ENCODE measurements at places on chromosomes 11 and 22. TPM values are rescaled to one million over a fixed set of nuclear protein-coding genes. Genes with fewer than 3 reads are reported as not detected.

DNA sequence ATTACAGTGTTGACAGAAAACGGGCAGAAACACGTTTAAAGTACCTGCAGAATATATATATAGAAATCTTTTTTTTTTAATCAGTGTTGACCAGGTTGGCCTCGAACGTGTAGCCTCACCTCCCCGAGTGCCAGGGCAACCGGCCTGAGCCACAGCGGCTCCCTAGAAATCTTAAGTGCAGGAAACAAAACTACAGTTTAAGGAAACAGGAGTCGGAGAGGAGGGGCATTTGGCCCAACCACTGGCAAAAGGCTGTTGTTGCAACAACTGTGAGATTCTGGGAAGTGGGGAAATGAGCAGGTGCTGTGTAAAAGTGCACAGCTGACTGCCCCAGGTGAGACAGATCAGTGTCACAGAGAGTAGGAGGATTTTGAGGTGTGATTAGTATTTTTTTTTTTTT, 3.7 kb downstream of the YWHAH start:
- DNase-seq: no peak
- H3K36me3 ChIP-seq: no peaks in the 10 kb centered on the region
- peaks cover 55% of the 10 kb centered on the region for H3K4me1 ChIP-seq
- H3K27ac ChIP-seq: peak overlapping the region; percentile 98

DNA sequence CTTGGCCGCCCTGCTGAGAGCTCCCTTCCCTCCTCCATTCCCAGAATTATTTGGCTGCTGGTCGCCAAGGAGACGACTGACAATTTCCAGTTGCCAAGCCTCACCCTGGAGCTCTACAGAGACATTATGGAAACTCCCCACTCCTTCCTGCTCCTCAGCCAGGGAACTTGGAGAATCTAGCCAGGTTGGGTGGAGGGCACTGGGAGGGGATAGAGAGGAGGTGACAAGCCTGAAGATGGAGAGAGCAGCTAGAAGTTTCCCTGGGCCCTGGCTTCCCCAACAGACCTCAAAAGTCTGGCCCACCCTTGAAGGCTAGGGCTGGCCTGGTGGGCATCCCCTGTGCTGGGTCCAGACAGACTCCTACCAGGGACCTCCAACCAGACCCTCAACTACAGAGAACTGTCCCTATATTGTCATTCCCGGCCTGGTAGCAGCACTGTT, 6.7 kb upstream of the VSIG10L2 start:
- peak overlapping the region; percentile 45 for H3K27ac ChIP-seq
- H3K27me3 ChIP-seq: no peaks in the 10 kb centered on the region
- H3K4me3 ChIP-seq: no peak overlapping the region
- H3K36me3 ChIP-seq: no peaks in the 10 kb centered on the region
- DNase-seq: no peak

GRCh38 chr22:39301926-39302325, 17.5 kb downstream of the RPL3 start:
- no peak for DNase-seq
- no peak overlapping the region for H3K27ac ChIP-seq
- H3K4me3 ChIP-seq: no peak overlapping the region
- H3K4me1 ChIP-seq: peaks cover 17% of the 10 kb centered on the region
- H3K36me3 ChIP-seq: no peaks in the 10 kb centered on the region

DNA sequence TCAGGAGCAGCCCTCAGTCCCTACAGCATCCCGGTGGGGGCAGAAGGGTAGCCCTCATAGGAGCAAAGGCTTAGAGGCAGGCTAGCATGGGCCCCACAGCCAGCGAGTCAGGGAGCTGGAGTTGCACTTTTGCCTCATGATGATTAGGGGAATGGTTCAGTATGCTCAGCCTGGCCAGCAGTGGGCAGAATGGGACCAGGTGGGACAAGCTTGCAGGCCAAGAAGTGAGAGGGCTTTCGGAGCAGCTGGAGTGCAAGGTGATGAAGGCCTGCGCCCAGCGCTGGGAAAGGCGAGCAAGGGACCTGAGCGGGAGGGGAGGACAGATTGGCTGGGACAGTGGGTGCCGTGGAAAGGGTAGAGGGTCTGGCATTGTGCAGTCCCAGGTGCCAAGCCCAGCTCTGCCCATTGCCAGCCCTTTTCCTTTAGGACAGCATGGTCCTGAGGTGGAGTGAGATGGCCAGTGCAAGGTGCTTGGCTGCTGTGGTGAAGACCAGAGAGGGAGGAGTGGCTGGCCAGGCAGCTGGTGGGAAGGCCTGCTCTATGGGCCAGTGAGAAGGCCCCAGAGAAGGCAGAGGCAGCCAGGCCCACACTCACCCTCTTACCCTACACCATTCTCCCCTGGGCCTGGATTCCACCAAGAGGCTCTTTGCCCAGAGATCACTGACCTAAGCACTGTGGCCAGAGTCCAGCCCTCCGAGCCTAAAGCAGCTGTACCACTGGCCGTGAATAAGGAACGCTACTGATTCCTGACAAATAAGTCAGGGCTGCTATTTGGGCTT, 47.9 kb upstream of the SUSD2 start:
- no peaks in the 10 kb centered on the region for H3K27me3 ChIP-seq
- peaks cover 10% of the 10 kb centered on the region for H3K36me3 ChIP-seq
- peak; percentile 75 for DNase-seq
- H3K4me1 ChIP-seq: no peaks in the 10 kb centered on the region
- no peak overlapping the region for H3K4me3 ChIP-seq

DNA sequence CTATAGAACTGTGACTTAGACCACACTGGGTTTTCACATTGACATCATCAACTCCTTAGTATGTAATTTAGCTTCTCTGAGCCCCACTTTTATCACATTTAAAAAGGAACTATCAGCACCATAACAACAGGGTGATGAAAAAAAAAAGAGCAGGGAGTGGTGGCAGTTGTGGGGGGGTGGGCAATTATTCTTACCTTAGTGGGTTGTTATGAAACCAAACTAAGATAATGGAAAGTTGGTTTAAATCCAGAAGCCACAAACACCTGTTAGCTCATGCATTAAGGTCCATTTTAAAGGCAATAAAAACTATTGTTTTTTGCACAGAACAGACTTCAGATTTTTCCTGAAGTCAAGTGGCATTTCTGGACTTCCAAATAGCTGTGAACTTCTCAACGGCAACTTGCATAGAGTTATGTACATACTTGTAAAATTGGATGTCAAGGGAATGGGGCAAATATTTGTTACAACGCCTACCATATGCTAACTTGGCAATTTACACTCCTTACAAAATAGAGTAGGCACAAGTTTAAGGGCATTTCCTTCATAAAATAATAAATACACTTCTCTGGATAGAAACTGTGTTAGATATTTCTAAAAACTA, 793.6 kb downstream of the DLG2 start:
- no peak overlapping the region for H3K27ac ChIP-seq
- H3K36me3 ChIP-seq: no peaks in the 10 kb centered on the region

DNA sequence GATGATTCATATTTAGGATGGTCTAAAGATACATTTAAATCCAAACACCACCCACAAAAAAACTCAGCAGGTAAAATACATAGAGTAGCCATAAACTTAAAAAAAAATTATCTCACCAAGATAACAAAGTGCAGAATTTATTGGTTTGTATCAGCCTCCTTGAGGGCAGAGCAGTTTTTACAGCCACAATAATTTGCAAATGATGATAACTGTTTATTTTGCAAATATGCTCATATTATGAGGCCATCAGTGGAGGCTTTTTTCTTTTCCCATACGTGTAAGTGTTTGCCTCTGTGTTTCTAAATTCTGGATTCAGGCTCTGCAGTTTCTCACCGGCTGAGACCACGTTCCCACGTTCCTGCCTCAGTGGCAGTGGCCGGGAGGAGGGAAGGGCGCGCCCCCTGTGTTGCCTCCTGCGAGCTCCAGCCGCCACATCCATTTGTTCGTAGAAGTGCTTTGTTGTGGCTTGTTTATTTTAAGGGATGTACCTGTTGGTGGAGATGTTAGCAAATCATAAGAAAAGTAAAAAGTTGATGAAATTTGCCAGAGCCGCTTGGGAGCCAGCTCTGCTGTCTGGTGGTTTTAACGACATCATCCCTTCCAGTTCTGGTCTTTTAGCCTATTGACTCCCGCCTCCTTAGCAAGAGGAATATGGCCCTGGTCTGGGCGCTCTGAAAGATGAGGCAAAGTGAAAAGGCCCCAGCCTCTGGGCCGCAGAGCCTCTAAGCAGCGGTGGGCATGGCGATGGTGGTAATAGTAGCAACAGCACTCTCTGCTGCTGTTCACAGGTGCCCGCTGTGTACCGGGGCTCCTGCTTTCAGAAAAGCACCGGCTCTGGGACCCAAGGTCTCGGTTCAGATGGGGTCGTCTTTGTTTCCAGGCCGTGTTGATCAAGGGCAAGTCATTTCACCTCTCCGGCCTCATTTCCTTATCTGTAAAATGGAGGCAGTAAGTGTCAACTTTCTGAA, 66.7 kb upstream of the PPARA start:
- no peaks in the 10 kb centered on the region for H3K27me3 ChIP-seq
- H3K27ac ChIP-seq: peak overlapping the region; percentile 96
- H3K36me3 ChIP-seq: no peaks in the 10 kb centered on the region
- no peaks in the 10 kb centered on the region for H3K4me1 ChIP-seq

NRXN2 gene
- 20.5 TPM for total RNA-seq

- H3K36me3 ChIP-seq: no peaks in the 10 kb centered on the region
- peaks cover 25% of the 10 kb centered on the region for H3K4me1 ChIP-seq
- DNase-seq: no peak
- peak overlapping the region; percentile 75 for H3K4me3 ChIP-seq
- no peaks in the 10 kb centered on the region for H3K27me3 ChIP-seq
Measured at GRCh38 chr11:46846510-46846830, 390 bp upstream of the CKAP5 start.

ELMOD1 gene
- 0.55 TPM for total RNA-seq

NUP160 gene
- 15.7 TPM for total RNA-seq

- H3K27ac ChIP-seq: no peak overlapping the region
- H3K4me3 ChIP-seq: no peak overlapping the region
- DNase-seq: no peak
- H3K27me3 ChIP-seq: no peaks in the 10 kb centered on the region
- H3K4me1 ChIP-seq: no peaks in the 10 kb centered on the region
Measured at GRCh38 chr22:44419429-44419828, 78.6 kb downstream of the RTL6 start.

RTN4R gene
- not detected for total RNA-seq

GRCh38 chr11:108576523-108576922, 17.0 kb downstream of the EXPH5 start:
- H3K4me1 ChIP-seq: no peaks in the 10 kb centered on the region
- H3K27me3 ChIP-seq: no peaks in the 10 kb centered on the region
- H3K27ac ChIP-seq: no peak overlapping the region
- DNase-seq: no peak
- no peak overlapping the region for H3K4me3 ChIP-seq

TMEM45B gene
- 0.95 TPM for total RNA-seq

APIP gene
- 40.3 TPM for total RNA-seq

DNA sequence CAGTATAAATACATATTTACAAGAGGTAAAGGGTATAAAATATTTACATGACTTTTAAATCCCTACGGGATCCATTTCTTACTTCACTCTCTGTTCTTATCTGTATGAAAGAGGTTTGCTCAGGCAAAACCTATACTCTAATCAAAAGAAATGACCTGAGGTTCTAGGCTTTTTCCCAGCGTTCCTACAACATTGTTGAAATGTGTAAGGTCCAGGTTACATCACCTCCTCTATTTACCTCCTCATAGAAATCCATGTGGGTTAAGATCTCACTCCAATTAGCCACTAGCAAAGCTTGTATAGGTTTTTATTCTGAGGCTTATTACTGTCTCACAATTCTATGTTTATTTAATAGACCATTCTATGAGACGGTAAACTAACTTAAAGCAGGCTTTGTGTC, 12.0 kb upstream of the OR51L1 start:
- no peaks in the 10 kb centered on the region for H3K27me3 ChIP-seq
- H3K4me1 ChIP-seq: no peaks in the 10 kb centered on the region
- DNase-seq: no peak

DNA sequence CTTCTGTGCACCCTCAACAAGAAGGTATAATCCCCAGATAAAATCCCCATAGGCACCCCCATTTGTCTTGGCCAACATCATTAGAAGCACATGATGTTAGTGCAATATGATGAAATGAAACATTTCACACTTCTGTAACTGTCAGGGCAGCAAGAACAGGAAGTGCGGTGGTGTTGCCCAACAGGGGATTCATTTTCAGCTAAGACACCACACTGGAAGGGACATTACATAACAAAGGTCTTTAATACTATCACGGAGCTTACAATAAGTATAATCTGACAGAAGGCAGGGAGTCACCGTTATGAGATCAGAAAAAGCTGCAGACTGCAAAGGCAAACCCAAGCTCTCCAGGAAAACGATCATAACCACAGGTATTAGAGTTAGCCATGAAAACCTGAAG, 2.0 kb downstream of the OR52W1 start:
- no peaks in the 10 kb centered on the region for H3K27me3 ChIP-seq
- H3K4me3 ChIP-seq: no peak overlapping the region
- no peak overlapping the region for H3K27ac ChIP-seq
- DNase-seq: no peak
- H3K4me1 ChIP-seq: no peaks in the 10 kb centered on the region

- DNase-seq: no peak
- no peak overlapping the region for H3K4me3 ChIP-seq
- no peak overlapping the region for H3K27ac ChIP-seq
- H3K36me3 ChIP-seq: no peaks in the 10 kb centered on the region
- no peaks in the 10 kb centered on the region for H3K4me1 ChIP-seq
- H3K27me3 ChIP-seq: no peaks in the 10 kb centered on the region
Measured at GRCh38 chr11:32267679-32268187, 167.6 kb downstream of the WT1 start.

DNA sequence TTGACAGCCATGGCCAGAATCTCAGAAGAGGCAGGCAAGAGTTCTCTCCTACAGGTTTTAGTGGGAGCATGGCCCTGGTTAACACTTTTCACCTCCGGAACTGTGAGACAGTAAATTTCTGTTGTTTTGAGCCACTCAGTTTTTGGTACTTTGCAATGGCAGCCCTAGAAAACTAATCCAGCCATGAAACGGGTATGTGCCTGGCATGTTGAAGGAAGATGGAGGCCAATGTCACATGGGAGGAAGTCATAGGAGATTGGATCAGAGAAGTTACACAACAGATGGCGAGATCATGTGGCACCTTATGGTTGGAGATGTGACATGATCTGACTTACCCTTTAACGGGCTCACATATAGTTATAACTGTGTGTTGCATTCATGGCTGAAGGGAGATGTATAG, 63.2 kb upstream of the EED start:
- H3K4me1 ChIP-seq: no peaks in the 10 kb centered on the region
- no peaks in the 10 kb centered on the region for H3K27me3 ChIP-seq
- H3K4me3 ChIP-seq: no peak overlapping the region
- H3K36me3 ChIP-seq: no peaks in the 10 kb centered on the region

RIN1 gene
- total RNA-seq: 2.9 TPM

- H3K36me3 ChIP-seq: no peaks in the 10 kb centered on the region
- DNase-seq: no peak
- no peaks in the 10 kb centered on the region for H3K27me3 ChIP-seq
- H3K27ac ChIP-seq: no peak overlapping the region
- no peak overlapping the region for H3K4me3 ChIP-seq
Measured at GRCh38 chr22:24519496-24519895, 24.4 kb downstream of the UPB1 start.
